Inflammatory macrophage treated with lipopolysaccharide for 4 hours (primary cell): ENCODE measurements at places on chromosomes 6 and 20.

DNA sequence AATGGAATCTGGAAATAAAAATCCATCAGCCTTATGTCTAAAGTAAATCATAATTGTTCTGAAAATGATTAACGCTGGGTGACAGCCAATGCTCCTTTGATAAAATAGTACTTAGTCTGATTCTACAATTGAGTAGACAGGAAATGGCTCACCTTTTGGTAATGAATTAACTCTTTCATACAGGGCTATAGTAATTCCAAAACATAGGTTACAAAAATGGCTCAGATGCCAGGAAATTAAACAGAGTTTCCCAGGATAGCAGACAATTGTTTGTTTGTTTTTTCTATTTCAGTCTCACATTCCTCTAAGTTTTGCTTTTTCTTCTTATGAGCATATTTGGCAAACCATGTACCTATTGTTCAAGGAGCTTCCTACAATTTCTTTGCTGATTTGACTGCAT is 257.2 kb upstream of the EPHA7 start:
- DNase-seq: no peak

- no peak for DNase-seq
Observed at GRCh38 chr20:51111290-51111689, 88.4 kb upstream of the KCNG1 start.

DNA sequence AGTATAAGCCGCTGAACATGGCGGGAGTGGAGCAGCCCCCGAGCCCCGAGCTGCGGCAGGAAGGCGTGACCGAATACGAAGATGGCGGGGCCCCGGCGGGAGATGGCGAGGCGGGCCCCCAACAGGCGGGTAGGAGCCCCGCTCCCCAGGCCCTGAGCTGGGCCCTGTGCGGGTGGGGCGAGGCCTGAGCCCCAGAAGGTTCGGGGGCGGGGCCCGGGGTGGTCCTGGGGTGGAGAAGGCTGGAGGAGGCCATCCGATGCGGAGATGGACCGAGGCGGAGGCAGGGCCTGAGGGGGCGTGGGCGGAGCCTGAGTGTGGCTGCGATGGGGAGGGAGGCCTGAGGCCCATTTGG is 7.1 kb downstream of the L3MBTL1 start:
- DNase-seq: no peak

- peak; percentile 82 for DNase-seq
Observed at GRCh38 chr6:7004581-7005297, 103.0 kb upstream of the RREB1 start.

DNA sequence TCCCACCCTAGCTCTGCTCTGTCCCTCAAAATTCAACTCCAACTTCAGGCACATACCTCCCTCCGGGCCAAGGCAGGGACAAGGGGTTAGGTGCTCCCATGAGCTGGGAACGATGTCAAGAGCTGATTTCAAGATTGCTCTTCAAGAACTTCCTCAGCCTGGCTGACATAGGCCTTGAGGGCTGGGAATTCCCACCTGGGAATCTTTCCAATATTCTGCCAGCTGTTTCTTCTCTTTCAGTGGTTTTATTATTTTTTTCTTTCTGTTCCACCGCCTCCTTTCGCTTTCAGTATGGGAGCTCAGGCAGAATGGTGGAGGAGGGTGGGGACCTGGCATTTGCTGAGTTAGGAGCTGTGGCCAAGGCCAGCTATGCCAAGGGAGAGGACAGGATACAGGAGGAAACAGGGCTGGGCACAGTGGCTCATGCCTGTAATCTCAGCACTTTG is 33.7 kb downstream of the SRSF3 start:
- DNase-seq: peak; percentile 77

DNA sequence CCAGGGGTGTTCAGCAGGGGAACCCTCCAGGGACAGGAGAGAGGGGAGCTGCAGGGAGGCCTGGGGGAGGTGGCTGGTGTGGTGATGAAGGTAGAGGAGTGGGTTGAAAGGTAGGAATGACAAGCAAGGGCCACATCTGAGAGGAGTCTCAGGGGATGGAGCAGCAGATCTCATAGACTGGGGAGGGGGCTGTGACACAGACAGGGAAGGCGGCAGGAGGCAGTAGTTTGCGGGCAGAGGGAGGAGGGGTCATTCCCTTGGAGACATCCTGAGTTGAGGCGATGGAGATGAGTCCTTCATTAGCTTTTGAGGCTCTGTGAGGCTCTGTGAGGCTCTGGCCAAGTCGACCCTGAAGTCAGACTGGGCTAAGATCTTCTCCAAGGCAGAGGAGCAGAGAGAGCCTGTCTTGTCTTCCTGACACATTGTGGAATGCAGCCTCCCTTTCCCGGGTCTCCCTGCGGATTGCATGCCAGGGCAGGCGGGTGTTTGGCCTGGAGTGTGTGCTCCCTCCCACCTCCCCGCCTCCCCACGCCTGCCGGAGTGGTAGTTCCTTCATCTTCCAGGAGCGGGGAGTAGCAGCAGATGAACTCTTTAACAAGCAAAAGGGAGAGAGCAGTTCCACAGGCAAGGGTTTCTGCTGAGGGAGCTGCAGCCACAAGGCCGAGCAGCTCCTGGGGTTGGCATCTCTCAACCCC is 34.3 kb upstream of the MLN start:
- DNase-seq: no peak

- DNase-seq: peak; percentile 43
Observed at GRCh38 chr6:26501482-26501986, 1.4 kb downstream of the BTN1A1 start.

- no peak for DNase-seq
Observed at GRCh38 chr6:53202052-53202451, 53.4 kb upstream of the GCM1 start.

- DNase-seq: no peak
Observed at GRCh38 chr6:43746071-43746470, 23.9 kb upstream of the VEGFA start.
